ENCODE measurements at places on chromosomes 6 and 20. TPM values are rescaled to one million over a fixed set of nuclear protein-coding genes. Genes with fewer than 3 reads are reported as not detected.

Gene HLA-DRB5
- total RNA-seq = not detected

Gene BPIFB1
- total RNA-seq = not detected

Gene PGBD1
- 4.1 TPM for total RNA-seq

Gene ADGRF4
- 16.5 TPM for total RNA-seq

Gene EPM2A
- 3.1 TPM for total RNA-seq

Gene MEI4
- not detected for total RNA-seq

Gene TTK
- total RNA-seq = 19.0 TPM

Gene ZNF341
- 2.6 TPM for total RNA-seq

Gene RNF217
- total RNA-seq = 6.8 TPM

Gene PRKN
- not detected for total RNA-seq

Gene MROH8
- 0.70 TPM for total RNA-seq

Gene CLVS2
- total RNA-seq = 0.15 TPM

Gene HSPA12B
- total RNA-seq = 0.47 TPM

Gene TGM2
- 428 TPM for total RNA-seq

Gene MPIG6B
- not detected for total RNA-seq

Gene GSTA3
- not detected for total RNA-seq

Gene ZC2HC1B
- total RNA-seq = not detected

Gene NEURL2
- total RNA-seq = 0.97 TPM

Gene HLA-G
- total RNA-seq = not detected

Gene LIME1
- total RNA-seq = 2.9 TPM

Gene KIF13A
- 20.4 TPM for total RNA-seq

Gene RIPOR3
- not detected for total RNA-seq

Gene SCUBE3
- total RNA-seq = 0.05 TPM

Gene APCDD1L
- 0.11 TPM for total RNA-seq

Gene PTK7
- 4.0 TPM for total RNA-seq

Gene NRSN1
- not detected for total RNA-seq

Gene C6orf118
- total RNA-seq = 0.14 TPM

Gene PTGIS
- total RNA-seq = 0.02 TPM

Gene ADGB
- not detected for total RNA-seq

Gene TFAP2D
- not detected for total RNA-seq

Gene ZC3H12D
- total RNA-seq = 0.21 TPM

Data from A549 treated with dexamethasone at 1 μM for 4 hours (cell line).